ENCODE measurements at places on chromosomes 7 and 10.

DNA sequence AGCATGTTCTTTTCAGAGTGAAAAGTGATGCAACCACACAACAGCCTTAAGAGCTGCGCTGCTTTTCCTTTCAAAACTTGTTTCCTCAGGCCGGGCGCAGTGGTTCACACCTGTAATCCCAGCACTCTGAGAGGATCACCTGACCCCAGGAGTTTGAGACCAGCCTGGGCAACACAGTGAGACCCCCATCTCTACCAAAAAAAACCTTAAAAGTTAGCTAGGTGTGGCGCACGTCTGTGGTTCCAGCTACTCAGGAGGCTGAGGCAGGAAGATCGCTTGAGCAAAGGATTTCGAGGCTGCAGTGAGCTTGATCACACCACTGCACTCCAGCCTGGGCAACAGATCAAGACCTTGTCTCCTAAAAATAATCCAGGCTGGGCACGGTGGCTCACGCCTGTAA lies 2.0 kb downstream of the COX19 start:
- no peak for DNase-seq

GRCh38 chr7:135335628-135336139 lies 102.0 kb downstream of the STRA8 start:
- peak; percentile 65 for DNase-seq

GRCh38 chr7:100888291-100888987 lies 1.1 kb downstream of the UFSP1 start:
- DNase-seq = no peak

- DNase-seq = no peak
These were observed 16.8 kb downstream of the RASGEF1A start for GRCh38 chr10:43249962-43250614.

- DNase-seq = no peak
These were observed 53.2 kb downstream of the STK17A start for GRCh38 chr7:43636093-43636492.

- DNase-seq = no peak
These were observed 96.8 kb downstream of the COL28A1 start for GRCh38 chr7:7438851-7439250.

- DNase-seq = no peak
These were observed 103.9 kb downstream of the PPP1R9A start for GRCh38 chr7:95011146-95011928.

DNA sequence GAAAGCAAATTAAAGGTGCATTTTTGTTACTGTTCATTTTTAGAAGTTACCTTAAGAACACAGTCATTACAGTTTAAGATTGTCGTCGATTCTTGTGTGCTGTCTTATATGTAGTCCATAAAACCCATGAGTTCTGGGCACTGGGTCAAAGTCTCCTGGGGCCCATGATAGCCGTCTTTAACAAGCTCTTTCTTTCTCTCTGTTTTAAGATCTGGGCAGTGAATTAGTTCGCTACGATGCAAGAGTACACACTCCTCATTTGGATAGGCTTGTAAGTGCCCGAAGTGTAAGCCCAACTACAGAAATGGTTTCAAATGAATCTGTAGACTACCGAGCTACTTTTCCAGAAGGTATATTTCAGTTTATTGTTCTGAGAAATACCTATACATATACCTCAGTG lies 90.7 kb upstream of the CAPZA2 start:
- no peak for DNase-seq

DNA sequence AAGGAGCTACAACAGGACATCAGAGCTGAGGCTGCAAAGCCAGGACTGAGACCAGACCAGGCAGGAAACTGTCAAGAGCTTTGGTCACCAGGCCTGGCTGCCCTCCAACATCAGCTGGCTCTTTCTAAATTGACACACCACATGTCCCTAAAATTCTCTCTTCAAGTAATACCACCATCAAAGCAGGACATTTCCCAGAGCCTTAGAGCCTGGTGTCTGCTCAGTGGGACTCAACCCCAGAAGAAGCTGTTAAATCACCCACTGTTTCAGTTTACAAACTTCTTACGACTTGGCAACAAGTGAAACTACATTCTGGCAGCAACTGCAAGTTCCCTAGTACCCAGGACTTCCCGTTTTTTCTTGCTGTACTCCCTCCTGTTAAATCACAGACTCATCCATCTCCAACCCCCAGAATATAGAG lies 3.8 kb upstream of the IL6 start:
- DNase-seq = no peak

GRCh38 chr7:48962821-48963505 lies 38.6 kb downstream of the CDC14C start:
- DNase-seq = no peak

DNA sequence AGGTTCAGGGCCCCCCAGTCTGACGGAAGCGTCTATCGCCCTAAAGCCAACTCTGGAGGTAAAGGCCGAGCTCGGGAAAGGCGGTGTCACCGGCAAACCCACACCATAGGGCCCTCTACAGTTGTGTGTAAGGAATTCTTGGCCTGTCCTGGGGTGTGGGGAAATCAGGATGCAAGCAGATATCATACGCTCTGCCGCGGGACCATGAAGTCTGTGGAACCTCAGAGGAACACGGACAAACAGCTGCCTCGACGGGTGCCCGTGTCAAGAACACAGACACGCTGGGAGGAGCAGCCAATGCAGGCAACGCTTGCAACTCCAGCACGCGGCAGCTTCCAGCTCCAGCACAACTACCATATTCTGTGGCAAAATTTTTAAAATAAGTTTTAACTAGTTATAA lies 157.9 kb downstream of the DIP2C start:
- no peak for DNase-seq

DNA sequence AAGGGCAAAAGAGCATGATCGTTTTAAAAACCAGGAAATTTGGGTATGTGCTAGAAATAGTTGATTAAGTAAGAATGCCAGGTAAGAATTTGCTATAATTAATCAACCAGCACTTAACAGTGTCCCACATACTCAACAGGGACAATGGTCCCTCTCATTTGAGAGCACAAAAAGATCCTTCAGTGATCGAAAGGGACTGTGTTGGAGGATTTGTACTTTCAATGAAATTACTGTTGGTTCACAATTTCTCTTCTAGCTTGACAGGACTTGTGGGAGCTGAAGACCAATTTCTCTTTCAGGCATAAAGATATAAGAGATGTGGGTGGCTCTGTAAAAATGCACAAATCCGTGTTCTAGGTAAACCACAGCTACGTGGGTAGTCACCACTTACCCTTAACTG lies 12.5 kb upstream of the PLEKHS1 start:
- DNase-seq = no peak

DNA sequence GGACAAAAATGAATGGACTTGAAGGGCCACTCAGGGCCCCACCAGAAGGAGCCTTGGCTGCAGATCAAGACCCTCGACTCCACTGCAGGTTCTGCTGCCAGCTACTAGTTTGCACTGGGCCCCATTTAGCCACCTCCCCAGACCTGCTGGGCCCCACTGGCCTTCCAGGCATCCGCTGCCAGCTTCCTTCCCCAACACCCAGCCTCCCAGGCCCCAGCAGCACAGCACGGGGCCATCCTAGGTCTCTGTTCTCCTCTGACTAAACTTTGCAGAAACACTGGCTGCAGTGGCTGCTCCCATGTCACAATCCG lies 277.4 kb upstream of the KLF14 start:
- no peak for DNase-seq

DNA sequence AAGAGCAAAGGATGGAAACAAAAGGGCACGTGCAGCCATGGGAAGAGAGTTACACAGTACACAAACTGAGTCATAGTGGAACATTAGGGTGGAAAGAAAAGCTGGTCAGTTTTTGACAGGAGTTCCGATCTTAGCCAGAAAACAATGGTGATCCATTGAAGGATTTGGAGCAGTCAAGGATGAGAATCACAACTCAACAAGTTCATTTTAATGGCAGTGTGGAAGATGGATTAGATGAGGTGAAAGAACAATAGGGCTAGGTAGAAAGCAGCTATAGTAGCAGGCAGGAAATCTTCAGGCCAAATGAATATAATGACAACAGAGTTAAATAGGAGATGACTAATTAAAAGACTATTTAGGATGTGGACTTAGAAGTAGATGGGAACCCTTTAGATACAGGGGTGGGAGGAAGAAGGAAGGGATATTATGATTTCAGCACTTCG lies 136.3 kb downstream of the DOCK4 start:
- DNase-seq = no peak

GRCh38 chr10:113894581-113894980 lies 40.1 kb downstream of the NHLRC2 start:
- no peak for DNase-seq

- no peak for DNase-seq
These were observed 13.0 kb upstream of the CALU start for GRCh38 chr7:128726059-128726736.

- no peak for DNase-seq
These were observed 135.1 kb downstream of the TAX1BP1 start for GRCh38 chr7:27875061-27875460.

DNA sequence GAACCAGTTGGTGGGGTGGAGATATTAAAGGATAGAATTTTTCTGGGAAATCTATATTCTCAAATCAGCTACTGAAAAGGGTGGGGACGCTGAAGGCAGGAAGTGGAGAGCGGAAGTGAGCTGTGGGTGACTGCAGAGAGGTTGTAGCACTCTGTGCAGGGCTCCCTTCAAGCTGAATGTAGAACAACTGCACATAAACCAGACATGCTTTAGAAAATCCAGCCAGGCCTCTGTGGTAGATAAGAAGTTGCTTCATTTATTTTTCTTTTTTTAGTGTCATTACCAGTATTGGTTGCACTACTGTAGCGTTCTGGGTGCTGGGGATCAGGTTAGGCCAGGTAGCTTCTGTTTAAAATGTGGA lies 127.8 kb downstream of the CELF2 start:
- DNase-seq = no peak

GRCh38 chr10:100009283-100009792 lies 409 bp downstream of the DNMBP start:
- peak; percentile 66 for DNase-seq

Data from NCI-H510A treated with DMSO at 0.1 percent for 48 hours (cell line).